ENCODE measurements at places on chromosomes 7 and 10.

DNA sequence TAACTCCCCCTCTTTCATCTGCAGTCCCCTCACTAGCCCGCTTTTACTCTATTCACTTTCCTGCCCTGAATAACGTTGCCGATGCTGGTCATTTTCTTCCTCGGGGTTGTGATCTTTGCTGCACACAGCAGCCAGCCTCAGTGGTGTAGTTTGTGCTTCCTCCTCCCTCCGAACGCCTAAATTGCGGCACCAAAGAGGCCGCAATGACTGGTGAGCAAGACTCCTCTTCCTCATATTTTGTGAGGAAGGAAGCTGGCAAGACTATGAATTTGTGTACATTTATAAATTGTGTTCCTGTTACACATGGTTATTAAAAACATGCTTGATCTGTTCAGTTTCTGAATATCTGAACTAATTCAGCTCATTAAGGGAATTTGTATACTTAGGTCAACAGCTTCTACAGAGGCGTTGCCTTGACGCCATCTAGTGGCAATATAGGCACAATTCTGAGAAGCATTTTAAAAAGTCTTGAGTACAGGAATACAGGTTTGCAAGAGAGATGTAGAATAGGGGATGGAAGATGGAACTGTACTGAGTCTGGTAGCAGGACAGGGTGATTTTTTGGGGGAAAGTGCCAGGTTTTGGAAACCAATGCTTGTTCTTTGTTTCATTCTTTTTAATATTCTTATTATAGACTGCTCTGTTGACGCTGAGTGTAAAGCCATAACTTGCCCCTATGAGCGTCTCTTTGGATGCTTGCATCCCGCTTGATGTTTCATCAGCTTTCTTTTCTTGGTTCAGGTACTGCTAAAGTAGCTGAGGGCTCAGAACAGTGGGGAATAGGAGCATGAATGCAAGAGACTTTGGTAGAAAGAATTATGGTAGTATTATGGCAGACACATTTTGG is 4.1 kb upstream of the TAS2R5 start:
- DNase-seq: peak; percentile 68

DNA sequence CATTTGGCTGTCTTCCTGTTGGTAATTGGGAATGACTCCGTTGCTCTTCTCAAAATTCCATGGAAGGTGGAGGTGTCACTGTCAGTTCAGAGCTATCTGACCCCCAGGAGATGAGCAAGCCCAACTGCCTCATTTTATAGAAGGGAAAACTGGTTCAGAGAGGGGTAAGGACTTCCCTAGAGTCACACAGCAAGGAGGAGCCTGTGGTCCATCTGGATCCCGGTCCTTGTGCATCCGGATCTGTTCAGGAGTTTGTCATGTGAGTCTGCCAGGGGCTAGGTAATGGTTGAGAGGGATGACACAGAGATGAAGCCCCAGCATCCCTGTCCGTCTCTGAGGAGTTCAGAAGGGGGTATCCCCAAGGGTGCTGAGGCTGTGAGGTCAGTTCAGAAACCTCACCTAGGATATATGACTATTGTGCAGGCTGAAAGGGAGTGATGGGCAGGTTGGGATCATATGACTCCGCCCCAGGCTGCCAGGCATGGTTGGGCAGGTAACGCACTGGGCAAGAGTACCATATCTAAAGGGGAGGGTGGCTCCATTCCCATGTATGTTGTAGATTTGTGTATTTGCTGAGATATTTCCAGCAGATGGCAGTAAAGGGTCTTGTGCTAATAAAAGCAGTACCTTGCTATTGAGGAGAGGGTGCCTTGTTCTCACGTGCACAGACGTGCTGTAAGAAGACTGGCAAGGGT is 16.0 kb upstream of the SLC29A3 start:
- peak; percentile 64 for DNase-seq

DNA sequence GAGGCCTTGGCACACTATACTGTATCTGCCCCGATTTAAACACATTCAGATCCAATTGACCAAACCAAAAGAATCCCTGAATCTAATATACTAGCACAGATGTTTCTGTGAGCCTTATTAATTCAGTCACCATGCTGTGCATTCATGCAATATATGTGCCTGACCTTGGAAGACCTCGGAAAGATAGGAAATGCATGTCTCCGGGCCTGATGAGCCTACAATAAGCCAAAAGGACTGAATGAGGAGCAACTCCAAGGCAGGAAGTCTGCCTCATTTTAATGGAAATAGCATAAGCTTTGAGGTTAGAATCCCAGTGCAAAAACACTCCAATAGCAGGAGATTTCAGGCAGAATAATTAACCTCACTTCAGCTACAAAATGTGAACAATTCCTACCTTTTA is 316.7 kb downstream of the LRRTM3 start:
- DNase-seq: no peak

GRCh38 chr7:25725451-25725850 is 426.5 kb upstream of the NFE2L3 start:
- DNase-seq: no peak

DNA sequence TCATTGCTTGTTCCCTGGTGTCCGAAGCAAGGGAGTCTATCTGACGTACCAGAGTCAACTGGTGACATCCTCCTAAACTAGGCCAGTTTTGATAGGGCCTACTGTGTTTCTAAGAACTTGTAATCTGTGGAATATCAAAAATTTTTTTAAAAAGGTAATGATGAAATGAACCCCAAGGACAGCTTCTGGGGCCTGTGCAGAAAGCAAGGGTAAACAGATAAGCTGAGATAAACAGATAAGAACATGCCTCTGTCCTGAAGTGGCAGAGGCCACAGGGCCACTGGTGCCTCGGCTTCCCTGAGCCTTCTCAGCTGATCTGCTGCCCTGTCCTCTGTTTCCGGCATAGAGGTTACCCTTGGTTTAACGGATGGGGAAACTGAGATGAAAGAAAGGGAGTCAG is 8.8 kb downstream of the GRK5 start:
- no peak for DNase-seq

DNA sequence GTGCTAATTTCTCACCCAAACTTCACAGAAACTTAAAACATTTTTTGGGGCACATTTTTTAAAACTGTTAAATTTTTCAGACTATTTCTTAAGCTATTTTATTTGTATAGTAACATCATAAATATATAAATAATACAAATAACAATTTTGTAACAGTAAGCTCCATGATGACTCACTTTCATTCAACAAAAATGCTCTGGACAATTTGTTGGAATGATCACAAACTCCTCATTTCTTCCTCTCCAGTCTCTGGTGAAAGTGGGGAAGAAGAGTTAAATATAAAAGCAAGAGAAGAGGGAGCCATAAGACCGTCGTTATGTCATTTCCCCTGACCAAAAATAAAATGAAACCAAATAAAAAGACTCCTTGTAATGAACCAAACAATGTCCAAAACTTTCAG is 162.4 kb downstream of the AGMO start:
- DNase-seq: no peak
